ENCODE measurements at places on chromosomes 12 and 14.
A peak's percentile ranks its signal among the peaks of the same experiment; 100 is the strongest.

DNA sequence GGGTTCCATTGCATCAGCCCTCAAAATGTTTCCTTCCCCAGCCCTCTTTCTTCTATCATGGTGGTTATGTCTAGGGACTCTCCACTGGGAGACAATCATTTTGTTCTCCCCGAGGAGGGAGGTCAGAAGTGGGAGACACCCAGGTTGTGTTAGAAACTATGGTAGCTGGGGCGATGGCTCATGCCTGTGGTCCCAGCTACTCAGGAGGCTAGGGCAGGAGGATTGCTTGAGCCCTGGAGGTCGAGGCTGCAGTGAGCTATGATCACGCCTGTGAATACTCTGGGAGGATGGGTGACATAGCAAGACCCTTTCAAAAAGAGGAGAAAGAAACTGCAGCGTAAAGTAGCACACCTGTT, 13.0 kb upstream of the LRRC23 start:
- DNase-seq, result no peak

DNA sequence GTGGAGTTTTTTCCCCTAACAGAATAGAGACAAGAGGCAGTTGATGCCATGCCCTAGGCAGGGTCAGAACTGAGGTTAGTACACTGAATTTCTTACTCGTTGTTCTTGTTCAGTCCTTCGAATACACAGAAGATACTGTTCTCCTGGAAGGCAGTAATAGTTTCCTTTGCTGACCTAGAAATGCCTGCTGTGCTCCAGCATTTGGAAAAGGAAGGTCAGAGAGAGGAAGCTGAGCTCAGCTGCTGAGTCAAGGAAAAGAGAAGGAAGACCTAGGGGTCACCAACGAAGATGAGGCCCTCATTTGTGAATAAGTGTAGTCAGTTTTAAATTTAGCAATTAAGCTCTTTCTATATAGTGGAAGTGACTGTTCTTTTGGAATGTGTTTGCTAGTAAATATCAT, 100.1 kb downstream of the CRADD start:
- DNase-seq, result peak; percentile 13

DNA sequence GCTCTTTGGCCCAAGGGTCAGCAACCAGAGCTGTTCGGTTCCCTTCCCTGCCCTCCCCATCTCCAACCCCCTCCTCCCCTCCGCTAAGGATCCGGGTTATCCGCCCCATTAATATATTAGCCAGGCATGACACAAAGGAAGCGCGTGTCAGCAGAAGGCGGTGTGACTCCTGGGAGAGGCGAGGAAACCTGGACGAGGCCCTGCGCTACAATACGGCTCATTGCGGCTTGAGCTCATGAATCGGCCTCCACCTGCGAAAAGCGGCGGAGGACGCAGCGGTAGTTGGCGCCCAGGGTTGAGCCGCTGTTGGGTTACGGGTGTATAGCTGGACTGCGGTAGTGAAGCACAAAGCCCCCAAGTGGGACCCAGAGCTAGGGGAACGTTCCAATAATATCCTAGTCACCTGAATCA, 9.9 kb downstream of the FOXA1 start:
- DNase-seq, result no peak

DNA sequence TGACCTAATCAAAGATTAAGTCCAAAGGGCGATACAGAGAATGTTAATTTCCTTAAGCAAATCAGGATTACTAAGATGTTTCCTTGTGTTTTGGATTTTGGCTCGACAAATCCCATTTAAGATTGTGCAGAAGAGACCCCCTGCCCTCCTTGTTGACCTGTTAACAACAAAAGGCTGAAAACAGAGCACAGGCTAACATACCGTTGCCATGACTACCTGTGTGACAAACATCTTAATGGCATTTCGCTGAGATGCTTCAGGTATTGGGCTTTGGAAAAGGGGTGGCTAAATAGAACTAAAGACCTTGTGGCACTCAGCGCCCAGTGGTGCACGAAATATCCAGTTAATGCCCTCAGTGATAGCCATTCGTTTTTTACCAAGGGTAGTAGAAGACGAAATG, 1532.3 kb upstream of the TMEM132C start:
- no peak for DNase-seq

GRCh38 chr12:72075401-72075800, 136.8 kb downstream of the TPH2 start:
- DNase-seq, result peak; percentile 71

GRCh38 chr14:105879867-105880561, 353.6 kb downstream of the TMEM121 start:
- no peak for DNase-seq

GRCh38 chr14:105059925-105060565, 5.2 kb downstream of the GPR132 start:
- DNase-seq, result no peak

DNA sequence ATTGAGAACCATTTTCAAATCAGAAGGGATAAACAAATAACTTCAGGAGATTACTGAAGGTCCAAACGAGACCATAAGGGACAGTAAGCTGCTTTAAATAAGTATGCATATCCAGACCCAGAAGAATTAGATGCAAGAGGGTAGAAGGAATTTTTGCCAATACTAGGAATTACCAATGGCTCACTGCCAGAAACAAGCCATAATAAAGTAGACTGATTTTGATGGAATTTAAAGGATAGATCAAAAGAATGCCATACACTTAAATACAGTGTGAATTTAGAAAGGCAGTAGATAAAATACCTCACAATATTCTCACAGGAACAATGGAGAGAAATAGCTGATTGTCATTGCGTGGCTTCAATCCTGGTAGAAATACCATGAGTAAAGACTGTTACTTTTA, 5.3 kb downstream of the ANKS1B start:
- DNase-seq, result no peak

GRCh38 chr14:65170318-65170717, 68.0 kb upstream of the MAX start:
- DNase-seq, result no peak

GRCh38 chr12:123055281-123055766, 74.8 kb downstream of the ARL6IP4 start:
- DNase-seq, result no peak

GRCh38 chr12:94745562-94745961, 95.2 kb upstream of the TMCC3 start:
- DNase-seq, result no peak

DNA sequence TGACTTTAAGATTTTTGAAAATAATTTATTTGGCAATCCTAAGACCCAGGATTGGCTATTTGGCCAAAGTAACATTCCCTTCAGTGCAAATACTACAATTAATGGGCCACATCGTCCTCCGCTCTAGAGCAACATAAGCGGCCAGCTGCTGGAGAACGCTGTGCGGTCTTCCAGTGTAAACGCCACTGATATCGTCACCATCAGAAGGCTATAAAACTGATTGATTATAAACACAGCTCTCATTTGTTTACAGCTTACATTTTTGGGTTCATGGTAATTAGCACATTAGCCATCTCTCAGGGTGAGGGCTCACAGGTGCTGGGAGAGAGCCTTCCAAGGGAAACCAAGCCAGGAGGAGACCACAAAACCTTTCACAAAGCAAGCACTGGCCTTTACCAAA, 130.1 kb upstream of the BMP4 start:
- no peak for DNase-seq

GRCh38 chr12:6950811-6951540, at the start of gene PTPN6:
Gene PTPN6, plus strand, starts transcription at chr12:6951356. Its CDS starts 157 bp downstream, at chr12:6951513.
- peak; percentile 93 for DNase-seq

- no peak for DNase-seq
Measured at GRCh38 chr14:21721504-21721903, 47.9 kb upstream of the OR4E1 start.

DNA sequence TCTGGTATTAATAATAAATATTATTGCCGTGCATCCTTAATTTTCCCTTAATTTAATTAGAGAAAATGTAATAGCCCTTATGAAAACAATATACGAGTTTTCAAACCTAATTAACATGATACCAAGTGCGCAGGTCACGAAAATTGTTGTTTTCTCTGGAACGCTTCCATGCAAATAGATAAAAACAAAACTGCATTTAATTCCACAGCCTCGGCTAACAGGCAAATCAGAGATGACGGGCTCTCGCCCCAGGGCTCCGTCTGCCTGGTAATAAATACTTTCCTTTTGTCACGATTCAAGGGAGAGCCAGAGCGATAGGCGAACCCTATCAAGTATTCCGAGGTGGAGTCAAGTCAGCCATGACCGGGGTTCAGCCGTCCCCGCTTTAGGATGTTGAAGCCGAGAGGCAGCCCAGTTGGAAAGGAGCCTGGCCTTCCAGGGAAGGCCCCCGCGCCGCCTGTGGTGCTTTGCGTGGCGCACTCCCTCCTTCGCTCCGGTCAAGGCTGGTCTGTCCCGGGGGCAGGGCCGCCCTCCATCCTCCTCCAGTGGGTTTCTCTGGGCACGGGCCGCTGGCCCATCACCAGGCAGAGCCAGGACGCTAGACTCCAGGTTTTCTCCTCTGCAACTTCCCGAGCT, 137.8 kb upstream of the GSC start:
- DNase-seq, result no peak

GRCh38 chr14:77206877-77207389, 25.3 kb downstream of the TMEM63C start:
- no peak for DNase-seq

- DNase-seq, result no peak
Measured at GRCh38 chr14:67133595-67134441, 55.4 kb upstream of the GARIN2 start.

- no peak for DNase-seq
Measured at GRCh38 chr14:72679536-72680151, 214.3 kb downstream of the DPF3 start.

DNA sequence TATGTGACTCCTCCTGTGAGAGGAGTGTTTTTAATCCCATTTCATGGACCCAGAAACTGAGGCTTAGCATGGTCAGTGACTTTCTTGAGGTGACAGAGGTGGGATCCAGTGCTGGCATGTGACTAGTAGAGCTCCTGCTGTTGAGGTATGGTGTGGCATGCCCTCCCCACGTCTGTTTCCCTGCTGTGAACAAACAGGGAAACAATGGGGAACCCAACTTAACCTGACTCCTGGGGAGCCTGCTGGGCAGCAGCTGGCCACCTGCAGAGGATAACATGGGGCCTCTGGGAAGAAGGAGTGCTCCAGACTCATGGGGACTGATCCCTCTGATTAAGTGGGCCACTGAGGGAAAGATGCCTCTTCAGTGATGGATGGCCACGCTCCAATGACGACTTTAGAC, 114.0 kb downstream of the BEGAIN start:
- DNase-seq, result no peak

- DNase-seq, result peak; percentile 1
Measured at GRCh38 chr14:83779266-83779665, 1750.7 kb upstream of the FLRT2 start.

- DNase-seq, result no peak
Measured at GRCh38 chr14:96303981-96304380, 48.0 kb downstream of the BDKRB1 start.

DNA sequence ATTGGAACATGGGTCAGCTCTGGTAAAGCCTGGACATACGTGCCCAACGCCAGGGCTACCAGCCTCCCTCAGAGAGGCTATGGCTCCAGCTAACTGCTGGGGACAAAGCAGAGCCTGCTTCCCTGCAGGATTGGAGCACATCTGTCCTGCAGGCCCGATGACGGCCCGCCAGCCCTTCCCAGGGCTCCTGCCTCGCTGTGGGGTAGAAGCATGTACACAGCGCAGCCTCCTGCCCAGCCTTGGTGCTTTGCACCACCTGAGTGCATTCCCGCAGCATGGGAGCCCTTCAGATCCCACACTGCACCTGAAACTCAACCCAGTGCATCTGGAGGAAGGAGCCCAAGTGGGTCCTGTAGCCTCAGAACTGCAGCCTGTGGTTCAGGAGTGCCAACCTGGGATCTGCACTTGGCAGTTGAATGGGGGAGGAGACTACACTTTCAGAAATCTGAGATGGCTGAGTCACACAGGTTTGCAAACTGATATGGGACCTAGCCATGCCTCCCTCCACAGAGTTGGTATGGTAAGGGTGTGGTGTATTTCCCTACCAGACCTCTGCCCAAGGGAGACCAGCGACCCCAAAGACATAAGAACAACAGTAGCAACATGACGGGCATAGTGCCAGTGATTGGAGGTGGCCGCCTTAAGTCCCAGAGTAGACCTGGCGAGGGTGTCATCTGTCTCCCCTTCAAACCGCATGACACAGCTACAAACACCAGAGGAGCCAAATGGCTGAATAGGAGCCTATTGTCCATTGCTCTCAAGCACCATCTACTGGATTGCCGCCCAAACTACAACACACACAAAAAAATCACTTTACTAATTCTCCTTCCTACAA, 273.9 kb upstream of the MIS18BP1 start:
- peak; percentile 28 for DNase-seq

GRCh38 chr12:5593998-5594397, 162.1 kb downstream of the NTF3 start:
- no peak for DNase-seq

- no peak for DNase-seq
Measured at GRCh38 chr12:45918818-45919217, 71.6 kb downstream of the SCAF11 start.

DNA sequence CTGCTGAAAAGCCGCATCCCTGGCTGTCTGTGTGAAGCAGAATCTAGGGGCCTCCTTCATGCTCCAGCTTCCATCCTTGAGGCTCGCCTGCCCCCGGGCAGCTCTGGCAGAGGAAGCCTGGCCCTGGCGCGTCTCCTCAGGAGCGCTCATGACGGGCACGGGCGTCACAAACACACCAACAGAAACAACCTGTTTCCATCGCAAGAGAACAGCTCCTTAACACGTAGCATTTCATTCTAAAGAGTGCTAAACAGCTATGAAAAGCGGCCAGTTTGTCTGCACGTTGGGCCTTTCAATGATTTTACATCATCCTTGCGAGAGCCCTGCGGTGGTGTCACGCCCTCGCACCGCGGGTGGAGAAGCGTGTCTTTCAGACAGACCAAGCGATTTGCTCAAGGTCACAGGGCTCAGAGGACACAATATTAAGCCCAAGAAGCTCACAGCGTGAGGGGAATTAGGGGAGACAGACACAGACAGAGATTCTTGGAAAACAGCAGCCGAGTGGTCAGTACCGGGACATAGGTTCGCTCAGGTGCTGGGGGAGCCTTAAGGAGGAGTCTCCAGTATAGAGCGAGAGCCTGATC, 4.9 kb downstream of the ADGRD1 start:
- no peak for DNase-seq

- DNase-seq, result no peak
Measured at GRCh38 chr14:84493779-84494178, 1036.2 kb upstream of the FLRT2 start.

DNA sequence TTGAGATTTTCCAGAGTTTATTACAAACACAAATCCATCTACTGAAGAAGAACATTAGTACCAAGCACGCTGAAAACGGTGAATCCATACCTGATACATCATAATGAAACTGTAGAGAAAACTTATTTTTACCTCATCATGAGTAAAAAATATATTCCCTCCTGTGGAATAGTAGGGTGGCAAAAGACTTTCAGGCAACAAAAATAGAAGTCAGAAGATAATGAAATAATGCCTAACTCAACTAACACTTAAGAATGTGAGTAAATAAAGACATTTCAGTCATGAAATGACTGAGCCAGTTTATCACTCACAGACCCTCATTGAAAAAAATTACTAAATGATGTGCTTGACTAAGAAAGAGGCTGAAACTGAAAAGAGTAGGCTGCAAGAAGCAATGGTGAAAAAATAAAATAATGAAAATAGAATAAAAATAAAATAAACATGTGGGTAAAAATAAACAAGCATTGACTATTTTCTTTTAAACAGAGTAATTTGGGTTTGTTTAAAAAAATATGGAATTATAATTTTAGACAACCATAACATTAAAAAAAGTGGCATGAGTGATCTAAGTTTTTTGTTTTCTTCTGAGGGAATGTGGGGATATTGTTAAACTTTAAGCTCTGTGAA, 148.6 kb downstream of the ASCL1 start:
- DNase-seq, result no peak

- DNase-seq, result no peak
Measured at GRCh38 chr12:77746096-77746495, 84.6 kb upstream of the NAV3 start.

Data from MV-4-11 (cell line).